ENCODE measurements at places on chromosomes 3 and 15.

DNA sequence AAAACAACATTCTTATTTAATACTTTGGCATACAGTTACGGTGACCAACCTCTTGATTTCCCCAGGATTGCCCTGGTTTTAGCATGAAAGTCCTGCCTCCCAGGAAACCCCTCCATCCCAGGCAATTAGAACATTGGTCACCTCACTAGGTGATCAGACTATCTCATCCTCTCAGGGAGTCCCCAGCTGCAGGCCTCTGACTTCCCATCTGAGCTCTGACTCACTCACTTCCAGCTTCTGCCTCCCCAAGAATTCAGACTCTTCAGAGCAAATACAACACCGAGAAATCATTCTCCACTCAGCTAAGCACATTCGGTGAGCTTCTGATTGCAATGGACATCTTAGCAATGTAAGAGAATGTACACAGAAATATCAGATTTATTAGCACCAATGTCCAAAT, 92.4 kb upstream of the HES1 start:
- no peak for DNase-seq

DNA sequence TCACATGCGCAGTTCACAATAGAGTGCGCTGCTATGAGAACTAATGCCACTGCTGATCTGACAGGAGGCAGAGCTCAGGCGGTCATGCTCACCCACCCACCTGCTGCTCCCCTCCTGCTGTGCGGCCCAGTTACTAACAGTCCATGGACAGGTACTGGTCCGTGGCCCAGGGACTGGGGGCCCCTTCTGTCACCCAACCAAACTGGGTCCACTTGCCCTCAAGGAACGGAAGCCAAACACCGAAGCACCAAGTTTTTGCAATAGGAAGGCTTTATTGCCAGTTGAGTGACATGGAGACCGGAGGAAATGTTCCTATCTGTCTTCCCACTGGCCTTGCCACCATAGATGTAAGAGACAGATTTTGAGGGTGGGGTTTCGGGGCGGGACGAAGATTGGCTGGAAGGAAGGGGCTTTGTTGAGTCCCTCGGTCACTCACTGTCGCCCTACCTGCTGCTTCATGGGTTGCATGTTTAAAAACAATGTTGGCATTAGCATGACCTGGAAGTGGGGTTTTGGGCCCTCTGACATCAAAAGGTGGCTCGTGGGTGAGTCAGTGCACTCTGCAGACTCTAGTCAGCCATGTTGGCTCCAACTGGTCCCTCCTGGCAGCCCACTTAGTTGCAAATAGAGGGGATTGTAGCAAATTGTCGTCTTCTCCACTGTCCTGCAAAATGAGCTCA, 141.0 kb downstream of the TJP1 start:
- no peak for DNase-seq

DNA sequence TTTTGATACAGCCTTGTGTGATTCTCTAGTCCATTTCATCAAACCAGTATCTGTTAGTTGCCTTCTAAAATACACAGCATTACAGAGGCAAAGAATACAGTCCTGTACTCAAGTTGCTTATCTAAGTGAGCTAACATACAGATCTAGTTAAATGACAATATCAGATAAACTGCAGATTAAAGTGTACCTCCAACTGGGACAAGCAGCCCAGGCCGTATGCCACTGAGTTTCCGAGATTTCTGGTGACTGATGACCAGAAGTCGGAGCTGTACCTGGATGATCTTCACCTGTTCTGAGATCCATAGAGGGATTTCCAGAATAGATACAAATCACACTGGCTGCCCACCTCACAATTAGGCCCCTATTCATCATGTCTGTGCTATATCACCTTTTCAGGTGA, 6.3 kb upstream of the TRIM59 start:
- no peak for DNase-seq

DNA sequence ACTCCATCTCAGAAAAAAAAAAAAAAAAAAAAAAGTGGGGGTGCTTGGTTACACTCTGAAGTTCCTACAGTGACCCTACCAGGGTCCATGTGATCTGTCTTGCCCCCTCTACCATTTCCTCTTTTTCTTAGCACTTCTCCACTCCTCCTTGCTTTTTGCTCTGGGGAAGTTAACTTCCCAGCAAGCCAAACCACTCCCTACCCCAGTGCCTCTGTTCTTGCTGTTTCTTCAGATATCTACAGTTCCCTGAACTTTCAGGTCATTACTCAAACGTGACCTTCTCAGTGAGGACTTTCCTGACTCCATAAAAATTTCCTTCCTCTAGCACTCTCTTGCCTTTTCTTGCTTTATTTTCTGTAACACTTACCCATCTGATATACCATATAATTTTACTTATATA, 61.1 kb upstream of the GCNT3 start:
- DNase-seq: no peak

DNA sequence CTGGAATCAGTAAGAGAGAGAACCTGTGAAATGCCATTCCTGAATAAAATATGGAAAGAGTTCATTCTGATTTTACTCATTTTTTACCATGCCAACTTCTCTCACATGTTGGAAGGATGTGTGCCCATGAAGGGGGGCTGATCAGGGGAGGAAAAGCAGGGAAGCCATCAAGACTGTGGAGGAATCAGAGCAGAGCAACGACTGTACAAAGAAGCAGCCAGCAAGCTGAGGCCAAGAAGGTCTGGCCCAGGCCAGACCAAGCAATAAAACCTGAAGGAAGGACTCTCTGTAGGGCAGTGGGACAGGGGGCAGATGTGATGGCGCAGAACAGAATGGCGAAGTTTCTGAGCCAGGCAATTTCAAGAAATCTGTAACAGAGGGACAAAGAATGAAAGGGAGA, 24.0 kb upstream of the ARNT2 start:
- no peak for DNase-seq

DNA sequence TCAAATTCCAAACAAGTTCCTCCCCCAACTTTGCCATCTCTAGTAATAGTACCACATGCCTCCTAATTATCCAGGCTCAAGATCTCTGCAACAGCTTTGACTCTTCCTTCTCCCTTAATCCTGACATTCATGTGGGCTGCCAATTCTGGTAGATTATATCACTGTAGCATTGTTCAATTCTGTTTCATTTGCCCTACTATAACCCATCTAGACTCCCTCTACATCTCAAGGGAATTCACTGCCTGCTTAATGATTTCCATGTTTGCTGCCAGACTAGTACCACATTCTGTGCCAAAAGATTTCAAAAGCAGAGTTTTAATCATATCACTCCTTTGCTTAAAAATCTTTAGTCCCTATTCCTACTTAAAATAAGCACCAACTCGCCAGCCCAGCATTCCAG, 34.6 kb upstream of the PPIB start:
- no peak for DNase-seq

GRCh38 chr15:40891810-40892446, 2.3 kb upstream of the VPS18 start:
- DNase-seq: peak; percentile 55

DNA sequence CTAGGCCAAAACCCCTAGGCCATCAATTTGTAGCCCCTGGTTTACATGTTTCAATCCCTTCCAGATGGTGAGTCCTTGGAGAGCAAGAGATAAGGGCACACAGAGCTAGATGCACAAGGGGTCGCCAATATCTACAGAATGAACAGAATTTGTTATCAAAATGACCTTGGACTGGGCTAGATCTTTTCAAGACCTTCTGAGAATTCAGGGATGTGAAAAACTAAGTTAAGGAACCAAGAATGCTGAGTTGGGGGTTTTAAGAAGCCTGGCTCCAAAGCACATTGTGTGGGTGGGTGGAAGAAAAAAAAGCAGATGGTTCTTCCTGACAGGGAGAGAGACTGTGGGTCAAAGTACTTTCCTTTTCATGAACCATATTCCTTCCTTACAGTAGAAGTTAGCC, 10.2 kb downstream of the CDCP1 start:
- no peak for DNase-seq

- no peak for DNase-seq
These were observed 77.0 kb upstream of the UMPS start for GRCh38 chr3:124653071-124653796.

GRCh38 chr15:38788918-38789317, 224.3 kb upstream of the RASGRP1 start:
- DNase-seq: no peak

- no peak for DNase-seq
These were observed 204.0 kb upstream of the WNT5A start for GRCh38 chr3:55691141-55691540.

- no peak for DNase-seq
These were observed 48.8 kb downstream of the NSMCE3 start for GRCh38 chr15:29220852-29221251.

DNA sequence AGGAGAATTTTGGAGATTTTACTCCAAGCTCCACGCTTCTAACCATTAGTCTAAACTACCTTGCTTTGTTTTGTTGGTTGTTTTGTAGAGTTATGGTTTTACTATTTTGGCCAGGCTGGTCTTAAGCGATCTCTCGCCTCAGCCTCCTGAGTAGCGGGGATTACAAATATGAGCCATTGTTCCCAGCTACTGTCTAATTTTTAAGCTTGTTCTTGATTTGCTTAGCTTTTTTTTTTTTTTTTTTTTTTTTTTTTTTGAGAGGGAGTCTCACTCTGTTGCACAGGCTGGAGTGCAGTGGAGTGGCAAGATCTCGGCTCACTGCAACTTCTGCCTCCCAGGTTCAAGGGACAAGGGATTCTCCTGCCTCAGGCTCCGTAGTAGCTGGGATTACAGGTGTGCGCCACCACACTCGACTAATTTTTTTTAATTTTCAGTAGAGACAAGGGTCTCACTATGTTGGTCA, 28.5 kb downstream of the EFCAB12 start:
- DNase-seq: no peak

GRCh38 chr3:25648107-25648535, 16.6 kb downstream of the TOP2B start:
- peak; percentile 80 for DNase-seq

DNA sequence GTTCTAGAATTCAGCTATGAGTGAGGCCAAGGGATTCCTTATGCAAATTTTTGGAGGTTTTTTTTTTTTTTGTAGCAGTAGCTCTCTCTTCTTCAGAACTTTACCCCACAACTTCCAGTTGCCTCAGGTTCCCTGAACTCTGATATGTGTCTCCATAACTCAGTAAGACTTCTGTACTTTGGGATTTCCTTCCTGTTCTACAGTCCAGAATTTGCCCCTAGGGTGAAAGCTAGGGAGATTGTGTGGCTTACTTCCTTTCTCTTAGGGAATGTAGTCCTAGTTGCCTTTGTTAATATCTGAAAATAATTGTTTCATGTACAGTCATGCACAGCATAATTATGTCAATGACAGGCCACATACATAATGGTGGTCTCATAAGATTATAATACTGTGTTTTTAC, 30.8 kb downstream of the LRRC28 start:
- no peak for DNase-seq

GRCh38 chr15:60889006-60889405, 340.1 kb downstream of the RORA start:
- DNase-seq: no peak

DNA sequence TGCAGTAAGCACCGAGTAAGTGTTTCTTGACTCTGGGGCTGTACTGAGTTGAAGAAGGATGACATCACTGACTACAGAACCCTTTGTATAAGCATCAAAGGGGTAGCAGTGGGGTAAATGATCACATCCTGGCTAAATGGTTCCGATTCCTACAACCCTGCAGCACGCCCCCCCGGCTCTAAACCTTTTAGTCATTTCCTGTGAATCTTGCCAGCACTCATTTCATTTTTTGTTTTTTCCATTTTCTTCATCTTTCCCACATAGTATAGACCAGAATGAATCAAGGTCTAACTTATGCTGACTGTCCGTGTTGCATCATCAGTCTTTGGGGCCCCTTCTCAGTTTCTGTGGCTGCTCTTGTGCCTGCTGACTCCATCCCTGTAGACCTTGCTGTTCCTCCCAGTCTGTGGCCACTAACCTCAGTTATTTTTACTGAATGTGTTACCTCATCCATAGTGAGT, 383.1 kb upstream of the TPRG1 start:
- no peak for DNase-seq

GRCh38 chr3:129528589-129529100, at the start of gene RHO:
Gene RHO (plus strand): TSS chr3:129528639. CDS start chr3:129528734, 95 bp downstream.
- no peak for DNase-seq

DNA sequence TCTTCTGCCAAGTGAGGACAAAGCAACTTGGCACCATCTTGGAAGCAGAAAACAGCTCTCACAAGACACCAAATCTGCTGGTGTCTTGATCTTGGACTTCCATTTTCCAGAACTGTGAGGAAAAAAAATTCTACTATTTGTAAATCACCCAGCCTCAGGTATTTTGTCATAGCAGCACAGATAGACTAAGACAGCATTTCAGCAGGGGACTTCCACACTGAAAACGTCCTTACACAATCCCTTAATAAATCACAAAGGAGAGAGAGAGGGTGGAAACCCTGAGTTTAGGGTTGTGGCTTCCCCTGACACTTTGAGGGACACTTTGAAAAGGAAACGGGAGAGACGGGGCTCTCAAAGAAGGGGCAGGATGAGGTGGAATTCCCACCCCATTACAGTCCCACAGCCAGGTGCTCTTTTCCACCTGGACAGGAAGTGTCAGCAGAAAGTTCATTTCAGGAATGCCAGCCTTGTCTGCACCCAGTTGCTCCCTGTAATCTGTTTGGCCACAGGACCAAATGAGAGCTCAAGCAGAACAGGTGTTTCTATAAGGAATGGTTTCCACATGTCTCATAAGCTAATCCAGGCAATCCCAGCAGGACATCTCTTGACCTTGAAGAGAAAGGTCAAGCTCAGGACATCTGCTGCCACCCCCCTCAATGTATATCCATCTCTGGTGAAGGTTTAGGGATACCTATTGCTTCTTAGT, 51.3 kb downstream of the MYLK start:
- no peak for DNase-seq

- peak; percentile 23 for DNase-seq
These were observed 11.8 kb downstream of the CACNA1D start for GRCh38 chr3:53506110-53506762.

DNA sequence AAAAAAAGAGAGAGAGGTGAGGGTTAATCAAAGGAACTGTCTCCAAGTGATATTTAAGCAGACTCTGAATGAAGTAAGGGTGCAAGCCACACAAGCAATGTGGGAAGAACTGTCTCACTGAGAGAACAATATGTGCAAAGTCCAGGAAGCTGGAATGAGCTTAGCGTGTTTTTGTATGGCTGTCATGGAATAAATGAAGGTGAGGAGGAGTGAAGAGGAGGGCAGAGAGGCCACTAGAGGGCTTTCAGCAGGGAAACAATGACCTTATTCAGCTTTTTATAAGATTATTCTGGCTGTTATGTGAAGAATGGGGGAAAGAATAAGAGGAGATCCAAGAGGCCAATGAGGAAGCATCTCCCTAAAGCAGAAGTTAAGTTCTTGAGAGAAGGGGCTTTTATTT, 86.9 kb upstream of the COL8A1 start:
- DNase-seq: peak; percentile 8

DNA sequence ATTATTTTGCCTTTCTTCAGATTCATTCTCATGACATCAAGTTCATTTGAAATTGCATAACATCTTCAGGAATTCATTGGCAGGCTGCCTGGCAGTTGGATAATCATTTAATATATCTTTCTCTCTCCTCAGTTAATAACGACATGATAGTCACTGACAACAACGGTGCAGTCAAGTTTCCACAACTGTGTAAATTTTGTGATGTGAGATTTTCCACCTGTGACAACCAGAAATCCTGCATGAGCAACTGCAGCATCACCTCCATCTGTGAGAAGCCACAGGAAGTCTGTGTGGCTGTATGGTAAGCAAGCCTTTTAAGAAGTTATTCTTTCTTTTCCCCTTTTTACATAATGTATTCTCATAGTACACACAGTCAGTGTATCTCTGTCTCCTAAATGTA, 38.2 kb downstream of the TGFBR2 start:
- DNase-seq: peak; percentile 20

GRCh38 chr3:40621252-40621651, 96.5 kb downstream of the ZNF621 start:
- no peak for DNase-seq
